Fibroblast of mammary gland (primary cell): ENCODE measurements at places on chromosomes 16 and 17.

- DNase-seq: no peak
Measured at GRCh38 chr16:74090871-74091270, 205.7 kb upstream of the PSMD7 start.

DNA sequence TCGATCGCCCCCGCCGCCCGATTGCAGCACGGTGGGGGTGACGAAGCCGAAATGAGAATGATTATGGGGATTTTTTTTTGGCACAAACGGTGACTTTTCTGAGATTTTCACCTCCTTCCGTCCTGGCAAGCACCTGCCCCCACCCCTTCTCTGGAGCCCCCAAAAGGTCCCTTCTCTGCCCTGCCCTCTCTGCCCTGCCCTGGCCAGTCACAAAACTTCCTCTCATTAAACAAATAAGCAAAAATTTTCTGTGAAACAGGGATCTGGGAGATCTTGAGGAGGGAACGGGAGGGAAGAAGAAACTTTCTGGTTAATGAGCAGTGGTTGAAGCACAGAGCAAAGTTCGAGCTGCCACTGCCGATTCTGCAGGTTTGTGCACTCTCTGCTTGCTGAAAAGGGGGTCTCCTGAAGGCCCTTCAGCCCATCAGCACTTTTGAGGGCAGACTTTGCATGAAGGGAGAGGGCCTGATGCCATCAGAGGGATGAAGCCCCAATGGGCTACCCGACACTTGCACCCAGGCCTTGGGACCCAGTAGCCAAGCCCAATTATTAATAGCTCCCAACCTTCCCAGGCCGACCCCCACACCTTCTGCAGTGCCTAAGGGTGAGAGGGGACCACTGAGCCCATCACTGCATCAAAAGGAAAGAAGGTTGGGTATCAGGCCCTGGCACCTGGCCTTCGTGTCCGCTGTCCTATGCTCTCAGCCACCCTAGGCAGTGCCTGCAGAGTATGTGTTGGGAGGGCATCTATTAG, 1.0 kb upstream of the HOXB8 start:
- no peak for DNase-seq

DNA sequence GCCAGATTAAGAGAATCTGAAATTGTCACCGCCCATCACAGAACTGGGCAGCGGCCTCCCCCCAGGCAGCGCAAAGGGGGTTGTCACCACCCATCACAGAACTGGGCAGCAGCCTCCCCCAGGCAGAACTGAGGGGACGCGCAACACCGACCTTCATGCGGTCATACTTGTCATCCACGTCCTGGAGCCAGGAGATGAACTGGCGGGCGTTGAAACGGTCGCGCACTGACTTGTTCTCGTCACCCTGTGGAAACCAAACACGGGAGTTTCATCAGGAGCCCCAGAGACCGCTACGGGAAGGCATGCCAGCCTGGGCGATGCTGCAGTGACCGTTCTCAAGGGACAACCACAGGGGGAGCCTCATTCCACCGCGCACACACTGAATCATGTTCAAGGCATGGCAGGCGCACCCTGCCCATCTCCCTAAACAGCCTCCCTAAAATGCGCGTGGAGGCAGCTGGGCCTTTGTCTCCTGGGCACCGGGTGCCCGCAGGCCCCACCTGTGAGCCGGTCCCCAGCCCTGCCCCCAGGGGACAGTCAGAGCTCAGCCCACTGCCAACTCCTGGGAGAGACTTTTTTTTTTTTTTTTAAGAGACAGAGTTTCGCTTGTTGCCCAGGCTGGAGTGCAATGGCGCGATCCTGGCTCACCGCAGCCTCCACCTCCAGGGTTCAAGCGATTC, 53.3 kb downstream of the ZNF778 start:
- no peak for DNase-seq

GRCh38 chr17:20059728-20060188, 50.6 kb downstream of the SPECC1 start:
- peak; percentile 34 for DNase-seq

DNA sequence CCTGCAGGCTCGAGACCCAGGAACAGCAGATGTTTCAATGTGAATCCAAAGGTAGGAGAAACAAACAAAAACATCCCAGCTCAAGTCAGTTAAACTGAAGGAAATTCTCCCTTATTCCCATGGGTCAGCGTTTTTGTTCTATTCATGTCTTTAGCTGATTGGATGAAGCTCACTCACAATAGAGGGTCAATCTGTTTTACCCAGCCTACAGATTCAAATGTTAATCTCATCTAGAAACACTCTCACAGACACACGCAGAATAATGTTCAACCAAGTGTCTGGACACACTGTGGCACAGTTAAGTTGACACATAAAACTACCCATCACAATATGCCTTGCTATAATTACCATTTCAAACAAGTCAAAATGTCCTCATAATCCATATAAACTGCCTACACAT, 180.6 kb upstream of the CDH8 start:
- no peak for DNase-seq

DNA sequence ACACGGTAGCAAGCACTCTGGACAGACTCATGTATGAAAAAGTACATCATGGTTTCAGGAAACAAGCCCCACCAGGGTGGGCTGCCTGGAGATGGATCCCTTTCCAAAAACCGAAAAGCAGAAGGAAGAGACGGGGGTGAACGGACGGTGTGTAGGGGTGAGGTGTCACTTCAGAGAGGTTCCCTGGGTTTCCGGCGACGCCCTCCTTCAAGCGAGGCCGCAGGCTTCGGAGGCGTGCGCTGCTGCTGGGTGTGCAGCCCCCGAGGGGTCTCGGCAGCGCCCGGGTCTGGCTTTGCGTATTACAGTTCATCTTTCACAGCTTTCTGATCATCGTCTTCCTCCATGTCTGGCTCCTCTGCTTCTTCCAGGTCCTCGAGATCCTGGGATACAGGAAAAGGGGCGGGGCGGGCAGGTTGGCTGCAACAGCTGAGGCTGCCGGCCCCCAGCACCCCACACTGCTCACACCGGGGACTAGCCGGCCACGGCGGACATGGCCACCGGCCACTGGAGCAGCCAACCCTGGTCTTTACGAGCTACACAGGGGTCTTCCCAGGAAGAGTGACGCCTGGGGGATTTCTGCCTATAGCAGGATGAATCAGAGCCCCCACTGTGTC, 9.0 kb upstream of the PPP1R27 start:
- DNase-seq: no peak

DNA sequence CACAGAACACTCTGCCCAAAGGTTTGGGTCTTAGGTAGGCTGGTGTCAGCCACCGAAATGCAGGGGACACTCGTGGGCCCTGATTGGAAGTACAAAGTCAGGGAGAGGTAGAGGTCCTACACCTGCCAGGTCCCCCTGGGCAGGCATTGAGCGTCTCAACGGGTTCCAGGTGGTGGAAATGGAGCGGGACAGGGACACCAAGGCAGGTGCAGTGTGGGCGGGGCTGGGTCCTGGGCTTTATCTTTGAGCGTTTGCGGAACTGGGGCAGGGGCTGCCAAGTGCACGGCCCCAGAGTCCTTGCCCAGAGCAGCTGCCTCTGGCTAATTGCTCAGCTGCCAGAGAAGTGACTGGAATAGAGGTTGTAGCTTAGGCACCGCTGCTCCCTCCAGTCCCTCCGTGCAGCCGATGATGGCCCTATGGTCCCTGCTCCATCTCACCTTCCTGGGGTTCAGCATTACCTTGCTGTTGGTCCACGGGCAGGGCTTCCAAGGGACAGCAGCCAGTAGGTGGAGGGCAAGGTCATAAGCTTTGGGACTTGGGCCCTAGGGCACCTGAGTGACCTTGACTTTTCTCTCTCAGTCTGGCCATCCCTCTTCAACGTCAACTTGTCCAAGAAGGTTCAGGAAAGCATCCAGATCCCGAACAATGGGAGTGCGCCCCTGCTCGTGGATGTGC, at the start of gene ZACN:
Gene ZACN (plus strand): TSS at position 323 of the 675 bp plus-strand sequence. CDS start 83 bp downstream, at position 406.
- no peak for DNase-seq

GRCh38 chr17:68847711-68848110, 107.5 kb downstream of the ABCA8 start:
- no peak for DNase-seq

DNA sequence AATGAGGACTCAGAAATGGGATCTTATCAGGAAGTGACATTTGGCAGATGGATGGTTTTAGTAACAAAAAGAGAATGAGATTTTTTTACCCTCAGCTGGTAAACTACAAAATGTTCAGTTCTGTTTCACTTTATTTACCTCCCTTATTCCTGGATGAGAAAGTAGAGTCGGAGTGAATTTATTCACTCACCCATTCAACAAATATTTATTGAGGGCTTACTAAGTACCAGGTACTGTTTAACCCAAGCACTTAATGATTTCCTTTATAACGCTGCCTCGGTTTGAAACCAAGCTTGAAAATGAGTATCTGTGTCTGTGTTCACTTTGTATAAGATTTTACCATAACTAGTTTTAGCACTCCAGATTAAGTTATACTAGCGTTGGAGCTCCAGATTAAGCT, 38.1 kb downstream of the CDRT15 start:
- DNase-seq: no peak

DNA sequence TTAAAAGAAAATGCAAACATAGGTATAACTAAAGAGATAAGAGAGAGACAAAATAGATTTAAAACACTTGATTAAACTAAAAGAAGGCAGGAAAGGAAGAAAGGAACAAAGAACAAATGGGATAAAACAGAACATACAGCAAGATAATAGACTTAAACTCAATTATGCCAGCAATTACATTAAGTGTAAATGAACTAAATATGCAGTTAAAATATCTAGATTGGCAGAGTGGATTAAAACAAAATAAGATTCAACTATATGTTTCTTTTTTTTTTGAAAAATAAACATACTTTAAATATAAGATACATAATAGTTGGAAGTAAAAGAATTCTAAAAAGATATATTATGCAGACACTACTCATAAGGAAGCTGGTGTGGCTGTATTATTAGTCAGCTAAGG, 9.7 kb upstream of the CFAP20 start:
- no peak for DNase-seq

- DNase-seq: no peak
Measured at GRCh38 chr17:81286491-81287145, 8.5 kb downstream of the SLC38A10 start.

GRCh38 chr16:50526249-50526648, 21.9 kb upstream of the NKD1 start:
- no peak for DNase-seq

GRCh38 chr16:53530046-53530445, 27.0 kb upstream of the AKTIP start:
- DNase-seq: no peak

DNA sequence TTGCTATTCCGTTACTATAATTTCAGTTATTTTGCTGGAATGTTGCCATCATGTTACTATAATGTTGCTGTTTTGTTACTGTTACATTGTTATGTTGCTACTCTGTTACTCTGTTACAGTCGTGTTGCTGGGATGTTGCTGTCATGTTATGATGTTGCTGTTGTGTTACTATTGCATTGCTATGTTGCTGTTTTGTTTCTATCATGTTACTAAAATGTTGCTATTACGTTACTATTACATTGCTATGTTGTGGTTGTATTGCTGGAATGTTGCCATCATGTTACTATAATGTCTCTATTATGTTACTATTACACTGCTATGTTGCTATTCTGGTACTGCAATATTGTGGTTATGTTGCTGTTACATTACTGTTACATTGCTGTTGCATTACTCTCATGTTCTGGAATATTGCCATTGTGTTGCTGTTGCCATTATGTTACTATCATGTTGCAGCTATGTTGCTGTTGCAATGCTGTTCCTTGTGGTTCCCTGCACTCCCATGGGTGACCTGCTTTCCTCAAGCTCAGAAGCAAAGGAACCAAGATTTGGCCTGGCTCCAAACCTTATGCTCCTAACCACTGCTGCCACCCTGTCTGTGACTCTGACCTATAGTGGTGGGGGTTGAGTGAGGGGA, 64.4 kb downstream of the ABCC6 start:
- peak; percentile 27 for DNase-seq

DNA sequence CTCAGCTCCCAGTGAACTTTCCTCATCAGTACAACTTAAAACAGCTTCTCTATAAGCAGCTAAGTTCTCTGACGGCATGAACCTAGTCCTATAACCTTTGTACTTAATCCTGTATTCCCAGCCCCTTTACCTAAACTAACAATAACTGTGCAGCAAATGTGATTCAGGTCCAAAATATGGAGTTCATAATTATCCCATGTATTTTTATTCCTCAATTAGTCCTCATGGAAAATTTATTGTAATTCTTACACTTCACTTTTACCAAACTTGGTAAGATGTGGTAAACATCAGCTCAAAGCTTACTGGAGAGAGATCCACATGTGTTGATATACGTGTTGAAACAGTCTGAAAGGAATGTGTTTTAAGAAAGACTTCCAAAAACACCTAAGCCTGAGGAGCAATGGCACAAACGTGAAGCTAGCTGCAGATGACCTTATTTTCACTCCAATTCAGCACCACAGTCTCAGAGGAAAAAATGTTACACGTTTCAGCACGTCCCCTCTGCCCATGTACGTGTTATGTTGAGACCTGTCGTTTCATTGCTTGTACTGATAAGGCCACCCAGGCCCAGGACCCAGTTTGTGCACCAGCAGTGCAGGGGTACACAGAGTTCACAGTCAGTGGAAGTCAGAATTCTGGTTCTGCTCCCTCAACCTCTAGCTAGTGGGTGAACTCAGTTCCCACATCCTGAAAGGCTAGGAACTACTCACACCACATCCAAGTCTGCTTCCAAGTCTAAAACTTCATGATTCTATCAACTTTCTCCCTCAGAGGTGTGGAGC, 7.1 kb downstream of the USP31 start:
- no peak for DNase-seq

DNA sequence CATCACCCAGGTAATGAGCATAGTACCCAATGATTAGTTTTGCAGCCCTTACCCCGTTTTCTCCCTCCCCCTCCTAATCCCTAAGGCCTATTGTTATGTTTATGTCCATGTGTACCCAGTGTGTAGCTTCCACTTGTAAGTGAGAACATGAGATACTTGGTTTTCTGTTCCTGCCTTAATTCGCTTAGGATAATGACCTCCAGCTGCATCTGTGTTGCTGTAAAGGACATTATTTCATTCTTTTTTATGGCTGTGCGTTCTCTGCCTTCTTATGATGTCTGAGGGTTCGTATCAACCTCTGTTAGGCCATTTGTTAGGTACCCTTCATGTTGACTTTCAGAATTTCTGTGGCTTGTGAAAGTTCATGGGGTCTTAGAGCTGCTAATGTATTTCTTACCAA, 31.0 kb downstream of the CTCF start:
- DNase-seq: no peak

- DNase-seq: no peak
Measured at GRCh38 chr16:3292604-3293003, 9.3 kb downstream of the ZNF263 start.

- DNase-seq: no peak
Measured at GRCh38 chr16:84390131-84390785, 21.9 kb downstream of the ATP2C2 start.

DNA sequence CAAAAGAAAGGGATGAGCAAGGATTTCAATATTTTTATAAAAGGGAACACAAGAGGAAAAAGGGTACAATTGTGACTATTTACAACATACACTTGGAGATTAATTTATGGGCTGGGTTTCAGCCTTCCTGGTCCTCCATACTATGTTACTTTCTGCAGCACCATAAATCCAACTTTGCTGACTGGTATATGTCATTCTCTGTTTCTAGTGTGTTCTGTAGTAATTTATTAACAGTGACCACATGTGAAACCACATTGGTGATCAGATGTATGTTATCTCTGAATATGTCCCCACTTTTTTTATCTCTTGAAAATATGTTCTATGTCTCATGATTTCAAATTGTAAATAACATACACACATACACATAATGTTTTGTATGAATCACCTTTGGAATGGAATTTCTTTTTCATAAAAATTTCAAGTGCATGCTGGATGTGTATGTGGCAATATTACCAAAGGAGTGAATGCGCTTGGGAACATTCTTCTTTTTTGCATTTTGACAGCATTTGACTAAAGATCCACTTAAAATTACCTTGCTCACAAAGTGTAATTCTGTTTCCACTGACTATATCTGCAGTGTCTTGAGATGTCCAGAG, 2.9 kb upstream of the LYRM9 start:
- no peak for DNase-seq
